Psoas muscle (tissue), 8 donors: ENCODE measurements at places on chromosomes 12 and 14.

- no peak for DNase-seq
Measured at GRCh38 chr14:53855127-53855526, 101.5 kb downstream of the BMP4 start.

- DNase-seq: no peak
Measured at GRCh38 chr14:99670361-99671234, 13.5 kb upstream of the CYP46A1 start.

- no peak for DNase-seq
Measured at GRCh38 chr14:22481546-22481945, 107.5 kb downstream of the DAD1 start.

DNA sequence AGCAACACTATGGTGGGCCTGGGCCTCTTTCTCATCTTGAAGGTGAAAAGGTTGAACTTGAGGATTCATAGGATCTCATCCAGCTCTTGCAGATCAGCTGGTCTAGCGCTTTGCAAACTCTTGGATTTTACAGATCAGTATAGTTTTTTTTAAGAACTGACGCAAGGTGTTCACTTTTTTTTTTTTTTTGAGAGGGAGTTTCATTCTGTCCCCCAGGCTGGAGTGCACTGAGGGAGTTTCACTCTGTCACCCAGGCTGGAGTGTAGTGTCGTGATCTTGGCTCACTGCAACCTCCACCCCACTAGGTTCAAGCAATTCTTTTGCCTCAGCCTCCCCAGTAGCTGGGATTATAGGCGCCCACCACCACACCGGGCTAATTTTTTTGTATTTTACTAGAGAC lies 20.4 kb upstream of the LGMN start:
- DNase-seq: no peak

GRCh38 chr12:82461393-82461792 lies 103.1 kb downstream of the METTL25 start:
- no peak for DNase-seq

DNA sequence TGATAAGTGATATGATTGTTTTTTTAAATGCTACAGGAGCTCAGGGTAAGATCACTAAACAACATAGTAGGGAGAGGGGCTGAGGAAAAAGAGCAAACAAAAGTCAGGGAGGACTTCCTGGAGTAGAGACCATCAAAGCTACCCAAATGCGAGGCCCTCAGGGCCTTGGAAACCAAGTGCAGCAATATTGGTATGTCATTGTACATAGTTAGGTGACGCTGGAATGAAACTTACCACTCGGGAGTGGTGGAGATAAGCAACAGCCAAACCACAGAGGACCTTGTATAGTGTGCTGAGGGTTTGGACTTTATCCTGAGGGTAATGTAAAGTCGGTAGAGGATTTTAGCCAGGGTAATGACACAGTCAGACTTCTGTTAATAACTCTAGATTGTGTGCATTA lies 13.8 kb downstream of the KITLG start:
- no peak for DNase-seq

DNA sequence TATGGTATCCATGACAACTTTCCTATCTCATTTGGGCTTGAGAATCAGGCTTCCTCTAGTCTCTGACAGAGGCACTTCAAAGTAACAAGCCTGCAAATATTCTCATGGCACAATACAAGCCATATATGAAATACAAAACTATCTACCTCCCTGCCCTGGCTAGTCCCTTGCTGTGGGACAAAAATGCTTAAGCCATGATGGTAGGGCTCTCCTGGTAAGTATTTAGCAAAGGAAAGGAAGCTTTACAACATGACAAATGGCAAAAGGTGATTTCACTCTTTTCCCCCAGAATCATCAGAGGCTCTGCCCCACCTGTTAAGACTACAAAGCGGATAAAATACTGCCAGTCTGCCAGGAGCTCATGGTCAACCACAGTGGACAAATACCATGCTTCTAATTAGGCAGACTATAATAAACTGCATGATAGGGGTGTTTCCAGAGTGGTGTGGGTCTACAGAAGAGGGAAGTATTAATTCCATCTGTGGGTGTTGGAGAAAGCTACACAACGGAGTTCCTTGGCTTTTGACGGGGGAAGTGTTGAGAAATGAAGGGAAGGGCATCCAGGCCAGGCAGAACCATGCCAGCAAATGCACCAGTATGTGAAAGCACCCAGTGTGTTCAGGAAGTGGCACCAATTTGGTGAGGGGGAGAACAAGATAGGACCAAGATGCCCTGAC lies 92.9 kb downstream of the SPTSSA start:
- no peak for DNase-seq

GRCh38 chr14:75667099-75667765 lies 6.2 kb downstream of the TTLL5 start:
- no peak for DNase-seq

GRCh38 chr14:92924247-92924646 lies 1.3 kb downstream of the CHGA start:
- no peak for DNase-seq

DNA sequence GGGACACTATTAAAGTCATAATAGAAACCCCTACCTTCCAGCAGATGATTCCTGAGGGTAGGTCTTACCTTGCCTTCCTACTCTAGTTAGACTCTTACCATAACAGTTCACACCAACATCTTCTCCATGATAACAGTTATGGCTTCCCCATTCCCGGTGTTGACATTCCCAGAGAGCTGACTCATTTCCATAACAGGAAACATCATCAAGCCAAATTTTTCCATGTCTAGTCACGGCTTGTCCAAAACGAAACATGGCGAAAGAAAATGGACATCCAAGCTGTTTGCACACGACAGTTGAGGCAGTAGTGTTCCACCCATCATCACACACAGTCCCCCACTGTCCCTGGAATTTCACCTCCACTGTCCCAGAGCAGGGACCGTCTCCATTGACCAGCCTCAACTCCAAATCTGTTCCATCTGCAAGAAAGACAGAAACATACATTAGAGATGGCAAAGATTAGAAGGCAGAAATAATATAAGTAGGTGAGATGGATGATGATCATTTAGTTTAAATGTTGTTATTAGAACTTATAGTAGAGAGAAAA lies 10.6 kb downstream of the CD163L1 start:
- no peak for DNase-seq

DNA sequence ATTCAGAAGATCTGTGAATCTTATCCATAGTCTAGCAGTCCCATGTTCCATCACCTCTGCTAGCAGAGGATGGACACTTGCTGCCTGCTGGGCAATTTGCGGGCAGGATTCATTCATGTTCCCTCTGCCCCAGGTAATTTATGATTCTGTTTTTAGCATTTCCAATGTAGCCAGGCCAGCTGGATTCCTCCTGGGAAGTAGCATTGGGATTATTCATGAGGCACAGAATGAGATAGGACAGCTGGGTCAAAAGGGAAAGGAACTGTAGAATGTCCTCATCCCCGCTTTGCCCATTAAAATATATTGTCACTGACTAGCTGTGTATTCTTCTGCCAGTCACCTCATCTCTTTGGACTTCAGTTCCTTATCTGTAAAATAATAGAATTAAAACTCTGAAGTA lies 68.7 kb downstream of the SLC35F4 start:
- no peak for DNase-seq

DNA sequence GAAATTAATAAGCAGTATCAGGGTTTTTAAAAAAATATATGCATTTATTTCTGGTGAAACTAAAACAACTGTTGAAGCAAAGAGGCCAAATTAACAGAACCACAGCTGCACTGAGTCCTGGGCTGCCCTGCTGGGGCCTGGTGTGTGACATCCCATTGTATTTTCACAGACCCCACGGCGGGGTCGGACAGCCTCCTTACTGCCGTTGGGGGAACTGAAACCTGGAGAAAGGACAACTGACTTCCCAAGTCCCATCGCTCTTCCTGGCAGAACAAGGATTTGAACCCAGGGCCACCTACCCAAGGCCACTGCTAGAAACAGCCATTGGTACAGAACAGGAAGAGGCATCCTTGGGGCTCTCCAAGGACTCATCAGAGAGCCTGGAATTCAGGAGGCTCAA lies 114.8 kb upstream of the SFSWAP start:
- DNase-seq: no peak

DNA sequence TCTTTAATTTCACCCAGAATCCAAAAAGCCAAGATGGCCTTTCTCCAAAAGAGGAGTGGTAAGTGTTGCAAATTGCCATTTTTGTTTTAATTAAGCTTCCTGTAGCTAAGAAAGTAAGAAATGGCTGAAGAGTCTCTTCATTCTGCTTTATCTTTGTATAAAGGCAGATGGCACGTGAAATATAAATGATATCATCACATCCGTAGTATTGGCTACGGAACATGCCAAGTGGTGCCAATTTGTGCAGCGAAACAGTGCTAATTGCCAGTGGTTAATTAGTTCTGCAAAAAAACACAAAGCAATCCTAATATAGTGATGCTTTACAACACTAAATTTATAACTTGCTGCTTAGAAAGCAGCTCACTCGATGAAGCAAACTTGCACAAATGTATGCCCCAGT lies 29.4 kb downstream of the PLEKHG7 start:
- no peak for DNase-seq

GRCh38 chr12:795305-795704 lies 42.9 kb downstream of the WNK1 start:
- no peak for DNase-seq

- no peak for DNase-seq
Measured at GRCh38 chr14:83085725-83086124, 1552.1 kb upstream of the SEL1L start.

GRCh38 chr12:123498126-123498825 lies 35.2 kb downstream of the RILPL1 start:
- no peak for DNase-seq

DNA sequence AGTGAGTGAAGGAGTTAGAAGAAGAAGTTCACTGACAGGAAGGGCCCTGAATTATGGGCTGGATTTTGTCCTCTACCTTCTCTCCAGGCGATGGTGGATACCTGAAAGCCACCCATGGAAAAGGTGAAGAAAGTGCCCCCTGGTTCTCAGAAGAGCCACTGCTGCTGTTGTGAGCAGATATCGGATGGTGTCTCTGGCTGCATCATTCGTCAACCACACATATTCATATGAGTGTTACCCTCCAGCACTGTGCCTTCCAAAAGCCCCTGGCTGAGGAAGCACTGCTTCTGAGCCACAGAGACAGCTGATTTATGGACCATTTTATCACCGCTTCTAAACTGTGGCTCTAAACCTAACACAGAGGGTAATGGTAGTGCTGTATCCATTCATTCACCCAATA lies 2.0 kb upstream of the ACTN1 start:
- DNase-seq: no peak

GRCh38 chr12:102757882-102758226 lies 159.2 kb downstream of the PAH start:
- DNase-seq: no peak

GRCh38 chr14:99627510-99628381 lies 17.2 kb upstream of the HHIPL1 start:
- DNase-seq: no peak

GRCh38 chr12:5467931-5468330 lies 36.0 kb downstream of the NTF3 start:
- DNase-seq: no peak

DNA sequence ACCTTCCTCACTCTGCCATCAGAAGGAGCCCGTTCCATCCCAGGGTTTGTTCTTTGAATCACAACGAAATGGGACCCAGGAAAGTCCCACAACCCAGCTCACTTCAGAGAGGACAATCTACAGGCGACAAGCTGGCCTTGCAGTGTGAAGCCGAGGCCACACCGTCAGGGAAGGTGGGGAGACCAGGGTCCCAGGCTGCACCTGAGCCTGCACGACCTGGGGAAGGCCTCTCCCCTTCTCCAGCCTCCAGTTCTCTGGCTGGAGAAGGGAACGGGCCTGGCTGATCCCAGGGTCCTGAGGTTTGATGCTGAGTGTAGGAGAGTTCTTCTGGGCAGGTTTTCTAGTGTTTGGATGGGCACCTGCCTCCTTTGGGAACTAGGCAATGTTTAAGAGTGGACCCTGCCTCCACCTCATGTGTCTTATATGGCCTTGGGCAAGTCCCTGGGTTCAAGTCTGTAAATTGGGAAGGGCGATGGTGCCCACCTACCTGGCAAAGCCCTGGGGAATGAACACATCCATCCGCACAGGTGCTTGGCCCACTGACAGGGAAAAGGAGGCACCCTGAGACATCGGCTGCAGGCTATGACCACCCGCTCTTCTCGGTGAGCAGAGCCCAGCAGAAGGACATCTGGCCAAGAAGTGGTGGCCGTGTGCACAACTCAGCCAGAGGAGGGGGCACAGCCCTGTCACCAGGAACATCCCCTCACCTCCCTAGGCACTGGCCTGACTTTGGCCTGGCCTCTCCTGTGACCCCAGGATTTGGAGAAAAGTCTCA lies 77.9 kb upstream of the BCL11B start:
- DNase-seq: no peak

GRCh38 chr12:70660620-70661219 lies 23.5 kb upstream of the PTPRB start:
- no peak for DNase-seq

GRCh38 chr12:117294189-117294603 lies 67.2 kb downstream of the NOS1 start:
- no peak for DNase-seq

- no peak for DNase-seq
Measured at GRCh38 chr12:49888461-49889151, 15.1 kb downstream of the FAIM2 start.

- DNase-seq: no peak
Measured at GRCh38 chr12:1470051-1470450, 124.3 kb downstream of the FBXL14 start.

DNA sequence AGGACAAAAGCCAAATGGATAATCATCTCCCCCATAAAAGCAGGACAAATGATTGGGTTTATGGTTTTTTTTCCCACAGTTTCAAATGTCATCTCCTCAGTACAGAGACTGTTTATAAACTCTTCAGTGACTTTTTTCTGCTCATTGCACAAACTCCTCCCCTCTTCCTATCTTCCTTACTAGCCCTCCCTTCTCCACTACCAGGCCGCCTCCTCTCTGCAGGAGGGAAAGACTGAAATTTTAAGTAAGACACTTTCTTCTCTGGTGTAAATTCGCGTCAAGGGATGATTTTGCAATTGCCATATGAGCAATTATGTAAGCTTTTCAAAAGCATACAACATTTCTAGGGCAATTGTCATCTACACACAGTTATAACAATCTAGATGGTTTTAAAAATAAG lies 37.0 kb downstream of the BTG1 start:
- DNase-seq: no peak

DNA sequence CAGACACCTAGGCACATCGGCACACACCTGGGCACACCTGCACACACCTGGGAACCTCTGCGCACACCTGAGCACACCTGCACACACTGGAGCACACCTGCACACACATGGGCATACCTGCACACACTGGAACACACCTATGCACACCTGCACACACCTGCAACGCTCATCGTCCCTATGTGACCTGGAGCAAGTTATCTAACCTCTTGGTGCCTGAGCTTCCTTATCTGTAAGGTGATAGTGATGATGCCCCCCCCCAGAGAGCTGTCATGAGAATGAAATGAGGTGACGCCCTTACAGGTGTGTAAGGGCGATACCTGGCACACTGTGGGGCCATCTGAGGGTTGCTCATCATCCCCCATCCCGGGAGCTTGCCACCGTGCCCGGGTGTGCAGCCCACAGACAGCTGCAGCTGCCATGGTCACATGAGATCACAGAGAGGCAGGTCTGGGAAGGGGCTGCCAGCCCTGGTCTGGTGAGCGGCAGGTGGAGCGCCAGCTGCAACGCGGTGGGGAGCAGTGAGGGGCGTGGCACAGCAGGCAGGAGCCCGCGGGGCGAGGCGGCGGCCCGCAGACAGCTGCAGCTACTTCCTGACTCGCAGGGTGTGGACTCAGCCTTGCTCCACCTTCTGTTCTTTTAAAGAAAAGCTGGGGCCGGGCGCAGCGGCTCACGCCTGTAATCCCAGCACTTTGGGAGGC lies 59.9 kb upstream of the FBRSL1 start:
- no peak for DNase-seq

- no peak for DNase-seq
Measured at GRCh38 chr12:85632390-85632789, 203.8 kb downstream of the RASSF9 start.

GRCh38 chr12:72281126-72281525 lies 9.0 kb downstream of the TRHDE start:
- DNase-seq: no peak
